ENCODE measurements at places on chromosomes 12 and 14.

GRCh38 chr12:43836475-43836989 lies 651 bp downstream of the TMEM117 start:
- no peak for DNase-seq

DNA sequence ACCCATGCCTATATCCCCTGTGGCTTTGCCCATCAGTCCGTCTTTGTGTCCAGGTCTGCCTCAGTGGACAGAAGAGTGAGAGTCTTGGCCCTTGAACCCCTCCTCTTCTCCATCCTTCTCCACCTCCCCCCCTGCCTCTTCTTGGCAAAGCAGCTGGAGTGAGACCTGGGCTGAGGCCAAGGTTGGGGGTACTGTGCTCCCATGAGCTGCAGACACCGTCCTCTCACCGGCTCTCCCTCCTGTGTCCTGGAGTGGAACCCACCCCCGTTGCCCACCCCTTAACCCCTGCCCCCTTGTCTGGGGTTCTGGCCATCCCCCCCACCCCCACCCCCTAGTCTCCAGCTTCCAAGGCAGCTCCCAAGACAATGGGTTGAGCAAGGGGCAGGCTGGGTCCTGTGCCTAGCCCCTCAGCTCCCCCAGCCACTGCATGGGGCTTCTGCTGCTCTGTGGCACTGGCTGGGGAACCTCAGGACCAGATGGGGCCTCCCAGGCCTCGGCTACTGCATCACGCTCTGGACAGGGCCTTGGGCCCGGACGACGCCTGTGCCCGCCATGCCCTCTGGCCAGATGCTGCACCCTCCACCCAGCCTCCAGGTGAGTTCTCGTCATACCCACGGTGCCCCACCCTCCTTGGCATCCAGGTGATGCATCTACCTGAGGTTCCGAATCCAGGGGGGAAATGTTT lies 35.7 kb downstream of the RTL1 start:
- no peak for DNase-seq

- no peak for DNase-seq
These were observed 26.8 kb downstream of the EMP1 start for GRCh38 chr12:13223179-13223804.

- DNase-seq = peak; percentile 41
These were observed 5.5 kb downstream of the DUSP6 start for GRCh38 chr12:89346741-89347324.

DNA sequence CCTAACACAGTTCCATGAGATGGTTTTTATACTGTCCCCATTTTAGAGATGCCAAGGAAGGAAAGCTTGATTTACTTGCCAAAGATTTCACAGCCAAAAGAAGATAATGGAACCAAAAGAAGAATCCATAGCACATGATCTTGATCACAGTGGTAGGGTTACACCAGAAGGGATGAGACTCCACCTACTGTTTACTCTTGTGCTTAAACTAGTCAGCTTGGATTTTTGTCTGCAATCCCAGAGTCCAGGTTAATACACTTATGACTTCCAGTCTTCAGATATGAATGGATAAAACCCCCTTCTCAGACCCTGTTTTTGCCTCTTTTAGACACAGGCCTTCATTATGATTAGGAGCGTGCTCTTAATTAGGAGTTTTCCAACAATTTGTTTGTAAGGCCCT lies 454.2 kb downstream of the AEBP2 start:
- peak; percentile 20 for DNase-seq

GRCh38 chr12:106081606-106082005 lies 57.1 kb downstream of the NUAK1 start:
- DNase-seq = no peak

DNA sequence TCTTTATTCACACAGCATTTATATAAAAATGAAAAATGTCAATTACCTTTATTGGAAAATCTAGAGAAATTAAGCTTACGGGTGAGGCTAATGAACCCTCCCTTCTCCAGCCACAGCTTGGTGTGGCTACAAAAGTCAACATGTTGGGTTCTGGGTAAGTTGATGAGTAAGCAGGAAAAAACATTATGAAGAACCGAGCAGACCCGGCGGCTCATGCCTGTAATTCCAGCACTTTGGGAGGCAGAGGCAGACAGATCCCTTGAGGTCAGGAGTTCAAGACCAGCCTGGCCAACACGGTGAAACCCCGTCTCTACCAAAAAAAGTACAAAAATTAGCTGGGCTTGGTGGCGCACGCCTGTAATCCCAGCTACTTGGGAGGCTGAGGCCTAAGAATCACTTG lies 10.9 kb downstream of the NAA25 start:
- DNase-seq = no peak

DNA sequence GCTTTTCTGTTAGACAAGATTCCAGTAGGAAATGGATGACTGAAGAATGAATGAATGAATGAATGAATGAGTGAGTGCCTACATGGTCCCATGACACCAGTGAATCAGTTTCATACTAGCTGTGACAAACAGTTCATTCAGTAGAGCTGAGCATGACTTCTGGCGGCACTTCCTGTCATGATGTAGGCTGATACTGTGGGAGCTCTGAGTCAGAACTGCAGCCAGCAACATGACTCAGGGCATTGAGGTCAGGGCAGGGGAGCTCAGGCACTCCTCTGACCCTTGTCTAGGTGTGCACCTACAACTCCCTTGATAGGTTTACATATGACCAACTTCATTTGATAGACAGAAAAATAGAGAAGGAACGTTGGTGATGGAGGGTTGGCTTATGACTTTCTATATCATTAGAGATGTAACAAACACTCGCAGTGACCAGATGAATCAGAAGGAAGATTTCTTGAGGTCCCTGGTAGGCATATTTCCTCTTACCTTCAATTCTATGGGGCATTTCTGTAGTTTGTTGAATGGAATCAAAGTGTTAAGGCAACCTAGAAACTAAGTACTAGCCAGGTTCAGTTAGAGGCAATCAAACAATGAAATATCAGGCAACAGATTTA lies 139.3 kb upstream of the ARHGAP5 start:
- DNase-seq = no peak

DNA sequence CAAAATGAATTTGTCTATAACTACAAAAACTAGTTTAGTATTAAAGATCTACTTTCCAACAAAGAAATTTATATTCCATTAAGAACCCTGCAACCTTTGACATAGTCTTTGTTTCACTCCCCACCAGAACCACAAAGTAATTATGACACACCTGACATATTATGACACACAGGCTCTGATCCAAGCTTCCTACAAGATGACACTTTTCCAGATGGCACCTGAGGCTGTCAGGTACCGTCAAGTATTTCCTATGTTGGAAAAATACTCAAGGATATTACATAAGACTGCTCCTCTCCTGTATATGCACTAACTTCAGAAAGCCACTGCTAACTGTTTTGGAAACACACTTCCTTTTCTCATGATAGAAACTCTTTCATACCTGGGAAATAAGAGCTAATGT lies 38.9 kb downstream of the STXBP6 start:
- no peak for DNase-seq

- no peak for DNase-seq
These were observed 254.7 kb upstream of the TBX3 start for GRCh38 chr12:114938487-114939210.

DNA sequence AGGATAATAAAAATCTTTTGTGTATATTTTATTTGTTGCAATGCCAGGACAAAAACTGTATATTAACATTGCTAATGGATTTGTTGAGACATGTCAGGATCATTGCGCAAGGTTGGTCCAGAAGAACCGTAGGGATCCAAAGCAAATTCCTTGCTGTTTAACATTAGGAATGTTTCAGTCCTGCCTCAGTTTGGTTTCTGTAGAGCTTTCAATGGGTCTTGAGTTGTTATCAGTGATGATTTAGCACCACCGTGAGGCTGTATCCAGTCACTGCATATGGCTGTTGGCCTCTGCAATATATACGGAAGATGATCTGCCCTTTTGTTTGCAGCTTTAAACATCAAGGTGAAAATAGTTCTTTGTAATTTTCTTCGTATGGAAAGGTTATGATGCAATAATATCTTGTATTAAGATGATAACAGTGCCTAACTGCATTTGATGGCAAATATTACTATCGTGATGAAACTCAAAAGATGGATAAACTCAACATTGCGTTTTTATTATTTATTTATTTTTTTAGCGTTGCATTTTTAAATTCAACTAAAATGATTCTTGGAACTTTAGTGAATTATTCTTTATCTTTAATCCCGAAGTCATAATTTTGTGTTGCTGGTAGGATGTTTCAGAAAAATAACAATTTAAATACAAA lies 231.2 kb downstream of the AKAP6 start:
- peak; percentile 74 for DNase-seq

- DNase-seq = no peak
These were observed 1.2 kb downstream of the VWF start for GRCh38 chr12:6123258-6123657.

GRCh38 chr12:16473610-16474326 lies 126.3 kb downstream of the MGST1 start:
- no peak for DNase-seq

GRCh38 chr12:62772416-62772955 lies 162.5 kb downstream of the PPM1H start:
- DNase-seq = no peak

DNA sequence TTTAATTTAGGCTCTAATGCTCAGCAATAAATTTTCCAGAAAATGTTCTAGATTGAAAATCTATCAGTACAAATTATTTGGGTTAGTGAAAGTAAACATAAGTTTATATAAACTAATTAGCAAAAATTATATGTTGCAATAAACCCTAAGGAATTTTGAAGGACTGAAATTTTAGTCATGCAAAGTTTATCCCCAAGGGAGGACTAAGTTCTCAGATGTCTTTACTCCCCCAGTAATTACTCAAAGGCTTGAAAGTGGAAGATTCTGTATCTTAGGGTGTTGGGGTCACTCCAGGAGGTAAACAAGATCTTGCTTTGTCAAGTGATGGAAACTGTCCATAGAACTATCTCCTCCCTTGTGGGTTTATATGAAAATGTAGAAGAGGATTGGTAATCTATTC lies 183.7 kb downstream of the AKAP6 start:
- DNase-seq = no peak

DNA sequence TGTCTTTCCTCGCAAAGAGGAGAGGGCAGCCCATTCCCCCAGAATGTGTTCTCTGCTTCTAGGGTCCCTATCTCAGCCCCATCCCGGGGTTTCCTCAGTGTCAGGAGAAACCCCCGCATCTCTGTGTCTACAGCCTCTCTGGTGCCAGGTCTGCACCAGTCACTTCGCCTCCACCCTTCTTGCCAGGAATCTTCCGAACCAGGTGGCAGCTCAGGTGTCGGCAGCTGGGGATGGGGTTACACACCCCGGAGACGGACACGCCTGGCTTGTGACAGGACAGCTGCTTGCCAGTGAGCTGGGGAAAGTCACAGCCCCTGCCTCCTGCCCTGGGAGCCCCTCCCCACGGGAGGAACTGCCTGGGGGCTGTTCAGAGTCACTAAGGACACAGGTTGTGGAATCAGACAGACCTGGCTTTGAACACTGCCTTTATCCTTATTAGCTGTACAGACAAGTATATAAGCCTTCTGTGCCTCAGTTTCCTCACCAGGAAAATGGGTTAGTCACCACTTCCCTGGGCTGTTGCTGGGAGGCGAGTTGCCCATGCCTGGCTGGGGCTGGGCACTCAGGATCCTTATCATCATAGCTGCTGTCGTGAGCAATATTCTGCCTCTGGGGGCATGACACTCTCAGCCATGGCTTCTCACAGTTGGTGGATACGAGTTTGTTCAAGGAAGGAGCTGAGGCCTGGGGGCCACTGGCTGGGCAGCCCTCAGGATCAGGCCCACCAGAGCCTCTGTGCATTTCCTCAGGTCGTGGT lies 10.8 kb downstream of the HIP1R start:
- DNase-seq = peak; percentile 42

DNA sequence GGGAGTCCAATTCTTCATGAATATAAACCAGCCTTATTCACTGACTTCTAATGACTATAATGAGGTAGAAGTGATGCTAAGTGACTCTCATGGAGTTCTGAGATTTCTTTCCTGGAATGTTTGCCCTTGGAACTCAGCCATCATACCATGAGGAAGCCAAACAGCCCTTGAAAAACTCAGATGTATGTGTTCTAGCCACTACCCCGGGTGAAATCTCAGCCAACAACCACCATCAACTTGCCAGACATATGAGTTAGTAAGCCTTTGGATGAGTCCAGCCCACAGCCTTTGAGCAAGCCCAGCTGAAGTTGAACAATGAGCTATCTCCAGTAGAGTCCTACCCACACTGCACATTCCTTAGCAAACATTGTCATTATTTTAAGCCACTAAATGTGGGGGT lies 149.5 kb downstream of the SLC6A15 start:
- no peak for DNase-seq

- DNase-seq = no peak
These were observed 907.2 kb downstream of the LRFN5 start for GRCh38 chr14:42513837-42514236.

DNA sequence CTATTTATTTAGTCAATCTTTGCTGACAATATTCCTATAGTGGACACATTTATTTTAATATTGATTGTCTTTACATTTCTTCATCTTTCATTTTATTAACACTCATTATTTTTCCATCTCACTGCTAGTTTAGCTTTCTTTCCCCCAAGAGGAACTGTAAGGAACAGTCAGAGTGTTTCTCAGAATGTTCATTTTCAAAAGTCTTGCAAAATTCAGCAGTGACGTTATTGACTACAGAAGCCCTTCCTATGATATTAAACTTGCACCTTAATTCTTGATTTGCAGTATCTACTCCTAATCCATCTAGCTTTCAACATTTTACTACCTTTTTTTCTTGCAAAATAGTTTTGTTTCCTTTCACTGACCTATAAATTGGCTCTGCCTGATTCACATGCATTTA lies 13.0 kb downstream of the CLEC2B start:
- no peak for DNase-seq

GRCh38 chr14:35998303-35998702 lies 172.2 kb downstream of the BRMS1L start:
- DNase-seq = no peak

- DNase-seq = peak; percentile 32
These were observed 226.9 kb upstream of the CRY1 start for GRCh38 chr12:107320033-107320928.

Measured in NCI-H524 (cell line).